AG04449 (cell line): ENCODE measurements at places on chromosomes 3 and 15.

DNA sequence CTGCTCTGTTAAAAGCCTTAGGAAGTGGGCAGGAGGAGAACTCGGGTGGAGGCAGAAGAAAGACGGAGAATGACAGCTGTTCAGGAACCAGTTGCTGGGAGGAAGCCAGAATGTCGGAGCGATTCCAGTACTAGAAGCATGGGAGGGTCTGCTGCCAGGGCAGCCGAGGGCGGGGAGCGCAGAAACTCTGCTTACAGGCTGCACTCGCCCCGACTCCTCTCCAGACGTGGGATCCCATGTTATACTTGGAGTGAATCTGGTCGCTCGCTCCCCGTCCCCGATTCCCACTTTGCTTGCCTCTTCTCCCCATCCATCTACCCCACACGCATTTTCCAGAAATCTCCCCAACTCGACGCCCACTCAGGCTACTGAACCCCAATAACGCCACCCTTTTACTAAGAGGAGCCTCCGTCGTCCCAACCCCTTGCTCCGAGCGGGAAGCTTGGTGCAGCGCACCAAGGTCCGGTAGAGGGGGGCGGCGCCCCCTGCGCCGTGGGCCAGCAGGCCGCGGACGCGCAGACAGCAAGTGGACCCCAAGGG lies 665 bp downstream of the GATM start:
- no peak for DNase-seq

DNA sequence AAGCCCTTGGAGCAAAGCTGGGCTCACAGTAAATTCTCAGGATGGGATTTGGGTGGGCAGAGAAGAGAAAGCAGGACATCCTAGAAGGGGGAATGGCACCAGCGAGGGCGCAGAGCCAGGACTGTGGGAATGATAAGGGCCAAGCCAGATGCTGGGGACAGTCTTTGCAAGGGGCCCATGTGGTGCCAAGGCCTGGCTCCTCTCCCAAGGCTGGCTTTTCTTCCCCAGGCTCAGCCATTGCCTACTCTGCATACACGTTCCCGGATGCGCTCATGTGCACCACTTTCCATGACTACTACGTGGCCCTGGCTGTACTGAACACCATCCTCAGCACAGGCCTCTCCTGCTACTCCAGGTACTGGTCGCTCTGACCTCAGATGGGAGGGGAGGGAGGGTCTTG lies 24.7 kb upstream of the KIF23 start:
- no peak for DNase-seq

- DNase-seq, result no peak
Observed at GRCh38 chr3:169246158-169246557, 417.4 kb downstream of the MECOM start.

GRCh38 chr3:123289391-123290106 lies 87.8 kb downstream of the SEC22A start:
- DNase-seq, result no peak

DNA sequence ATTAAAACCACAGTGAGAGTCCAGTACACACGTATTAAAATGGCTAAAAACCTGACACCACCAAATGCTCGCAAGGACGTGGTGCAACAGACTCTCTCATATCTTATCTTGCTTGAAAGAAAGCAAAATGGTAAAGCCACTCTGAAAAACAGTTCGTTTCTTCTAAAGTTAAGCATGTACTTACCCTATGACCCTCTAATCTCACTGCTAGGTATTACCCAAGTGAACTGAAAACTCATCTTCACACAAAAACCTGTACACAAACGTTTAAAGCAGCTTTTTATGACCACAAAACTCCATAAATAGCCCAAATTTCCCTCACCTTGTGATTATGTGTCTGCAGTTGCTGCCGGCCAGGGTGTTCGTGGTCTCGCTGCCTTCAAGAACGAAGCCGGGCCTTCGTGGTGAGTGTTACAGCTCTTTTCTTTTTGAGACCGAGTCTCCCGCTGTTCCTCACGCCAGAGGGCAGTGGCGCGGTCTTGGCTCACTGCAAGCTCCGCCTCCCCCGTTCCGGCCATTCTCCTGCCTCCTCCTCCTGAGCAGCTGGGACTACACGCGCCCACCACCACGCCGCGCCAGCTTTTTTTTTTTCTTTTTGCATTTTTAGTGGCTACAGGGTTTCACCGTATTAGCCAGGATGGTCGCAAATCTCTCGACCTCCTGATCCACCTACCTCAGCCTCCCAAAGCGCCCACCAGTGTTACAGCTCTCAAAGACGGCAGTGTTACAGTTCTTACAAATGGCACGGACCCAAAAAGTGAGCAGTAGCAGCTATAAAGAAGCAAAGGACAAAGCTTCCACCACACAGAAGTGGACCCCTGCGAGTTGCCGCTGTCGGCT lies 165.4 kb downstream of the TJP1 start:
- DNase-seq, result no peak
